ENCODE measurements at places on chromosomes 6 and 20.

GRCh38 chr6:162825597-162825996, 97.8 kb downstream of the PACRG start:
- DNase-seq = no peak

- no peak for DNase-seq
Measured at GRCh38 chr20:24460712-24461111, 8.7 kb upstream of the SYNDIG1 start.

DNA sequence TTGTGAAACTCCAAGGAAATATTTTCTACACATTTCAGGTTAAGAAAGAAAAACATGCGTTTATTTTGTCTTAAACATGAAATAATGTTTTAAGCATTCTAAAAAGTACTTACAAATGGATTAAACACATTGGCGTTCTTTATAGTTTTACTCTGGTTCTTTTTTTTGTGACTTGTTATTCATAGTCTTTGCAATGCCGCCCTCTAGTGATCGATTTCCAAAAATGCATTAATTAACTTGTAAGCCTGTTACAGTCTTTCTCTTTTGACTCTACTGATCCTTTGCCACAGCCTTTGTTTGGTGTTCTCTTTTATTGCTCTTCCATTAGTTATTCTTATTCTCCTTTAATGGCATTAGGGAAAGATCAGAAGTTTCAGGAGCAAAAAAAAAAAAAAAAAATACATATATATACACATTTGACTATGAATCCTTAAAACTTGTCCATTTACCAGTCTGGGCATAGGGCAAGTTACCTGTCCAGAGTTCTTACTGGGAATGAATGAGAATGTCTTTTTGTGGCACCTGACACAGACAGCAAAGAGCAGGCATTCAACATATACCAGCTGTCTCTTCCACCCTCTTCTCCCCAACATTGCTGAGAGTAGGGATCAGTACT, 59.9 kb downstream of the MACROD2 start:
- no peak for DNase-seq

GRCh38 chr6:135380793-135381192, 116.7 kb downstream of the AHI1 start:
- no peak for DNase-seq

DNA sequence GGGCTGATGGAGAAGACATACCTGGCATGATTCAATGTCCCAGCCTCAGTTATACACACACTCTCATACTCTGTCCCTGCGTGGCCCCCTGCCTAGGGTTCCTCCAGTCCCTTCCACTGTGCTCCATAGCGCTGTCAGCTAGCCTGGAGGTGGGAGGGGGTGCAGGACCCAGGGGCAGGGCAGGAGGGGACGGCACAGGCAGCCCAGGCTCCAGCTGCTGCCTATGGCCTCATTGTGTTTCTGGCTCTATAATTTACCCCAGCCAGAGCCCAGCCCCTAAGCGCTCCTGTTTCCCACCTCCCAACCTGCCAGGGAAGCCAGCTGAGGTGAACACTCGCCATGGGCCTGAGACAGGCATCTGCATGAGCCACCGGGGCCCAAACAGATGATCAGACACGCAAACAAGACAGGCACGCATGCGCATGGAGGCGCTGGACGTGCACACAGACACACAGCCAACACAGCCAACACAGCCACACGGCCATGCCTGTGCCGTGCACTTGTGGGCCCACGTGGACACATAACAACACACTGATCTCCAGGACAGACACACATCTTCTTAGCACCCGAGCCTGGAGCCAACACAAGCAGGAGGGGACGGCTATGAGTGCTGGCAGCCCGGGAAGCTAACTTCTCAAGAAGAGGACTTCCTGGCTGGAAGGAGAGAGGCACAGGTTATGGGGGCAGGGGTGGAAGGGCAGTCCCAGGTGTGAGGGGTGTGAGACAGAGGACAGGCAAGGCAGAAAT, 124.9 kb downstream of the GRM4 start:
- no peak for DNase-seq

DNA sequence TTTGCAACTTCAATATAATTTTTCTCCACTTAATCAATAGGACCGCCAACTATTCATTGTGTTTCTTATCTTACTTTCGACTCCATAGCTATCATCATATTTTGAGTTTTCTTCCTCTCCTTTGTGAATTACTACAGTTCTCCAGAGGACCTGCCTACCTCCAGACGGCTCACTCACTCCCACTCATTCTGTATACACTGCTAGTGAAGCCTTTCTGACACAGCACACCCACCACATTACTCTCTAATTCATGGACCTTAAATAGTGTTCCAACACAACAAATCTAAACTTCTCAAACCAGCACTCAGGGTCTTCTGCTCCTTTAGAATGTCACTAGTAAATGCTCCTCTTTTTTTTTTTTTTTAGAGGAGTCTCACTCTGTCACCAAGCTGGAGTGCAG, 23.8 kb downstream of the FKBP5 start:
- DNase-seq = no peak

- DNase-seq = no peak
Measured at GRCh38 chr20:43662943-43663655, 3.8 kb upstream of the MYBL2 start.

DNA sequence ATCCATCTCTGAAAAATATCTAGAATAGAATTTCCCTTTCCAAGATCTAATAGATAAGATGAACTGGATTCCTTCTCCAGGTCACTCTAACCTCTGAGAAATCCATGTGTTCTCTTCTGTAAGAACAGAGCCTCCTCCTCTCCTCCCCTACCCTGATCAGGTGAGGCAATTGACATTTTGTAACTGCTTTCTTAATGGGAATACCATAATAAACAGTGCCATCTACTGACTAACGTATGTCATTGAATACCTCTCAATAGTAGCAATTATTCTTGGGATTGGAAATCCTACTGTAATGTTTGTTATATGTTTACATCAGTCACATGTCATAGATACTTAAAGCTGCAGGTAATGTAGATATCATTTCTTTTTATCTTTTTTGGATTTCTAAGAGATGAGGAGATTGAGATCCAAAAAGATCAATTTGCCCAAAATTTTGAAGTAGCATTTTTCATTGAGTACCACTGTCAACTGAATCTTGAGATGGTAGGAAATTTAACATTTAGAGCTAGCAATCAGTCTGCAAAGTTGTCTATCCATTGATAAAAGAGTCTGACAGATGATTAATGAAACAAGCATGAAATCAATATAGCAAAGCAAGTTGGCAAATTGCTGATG, 365.8 kb upstream of the HSF2 start:
- DNase-seq = no peak

GRCh38 chr6:108665495-108666196, 104.9 kb downstream of the FOXO3 start:
- DNase-seq = no peak

GRCh38 chr20:5737966-5738365, 12.2 kb upstream of the SHLD1 start:
- DNase-seq = no peak

- no peak for DNase-seq
Measured at GRCh38 chr20:39775110-39775509, 813.0 kb downstream of the DHX35 start.

DNA sequence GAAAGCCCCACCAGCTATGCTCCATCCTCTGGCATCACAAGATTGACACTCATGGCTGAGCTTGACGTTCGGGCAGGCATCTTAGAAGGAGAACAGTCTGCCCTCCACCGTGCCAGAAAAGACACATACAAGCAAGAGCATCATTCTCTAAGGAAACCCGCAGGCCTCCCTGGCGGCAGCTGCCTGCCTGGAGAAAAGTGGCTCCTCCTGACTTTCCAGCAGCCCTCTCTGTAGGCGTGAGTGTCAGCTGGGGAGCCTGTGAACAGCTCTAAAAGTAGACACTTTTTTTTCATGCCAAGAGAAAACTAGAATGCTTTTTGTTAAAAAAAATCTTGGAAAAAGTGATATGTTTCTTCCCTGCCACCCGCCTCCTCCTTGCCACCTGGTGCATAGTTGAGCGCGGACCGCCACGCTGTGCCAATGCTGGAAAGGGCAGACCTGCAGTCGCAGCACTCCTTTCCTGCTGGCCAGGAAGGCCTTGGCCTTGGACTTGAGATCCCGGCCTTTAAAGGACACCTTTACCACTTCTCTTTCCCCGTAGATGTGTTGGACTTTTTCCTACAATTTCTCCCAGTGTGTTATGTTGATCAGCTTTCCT, 29.7 kb upstream of the INSM1 start:
- DNase-seq = no peak

DNA sequence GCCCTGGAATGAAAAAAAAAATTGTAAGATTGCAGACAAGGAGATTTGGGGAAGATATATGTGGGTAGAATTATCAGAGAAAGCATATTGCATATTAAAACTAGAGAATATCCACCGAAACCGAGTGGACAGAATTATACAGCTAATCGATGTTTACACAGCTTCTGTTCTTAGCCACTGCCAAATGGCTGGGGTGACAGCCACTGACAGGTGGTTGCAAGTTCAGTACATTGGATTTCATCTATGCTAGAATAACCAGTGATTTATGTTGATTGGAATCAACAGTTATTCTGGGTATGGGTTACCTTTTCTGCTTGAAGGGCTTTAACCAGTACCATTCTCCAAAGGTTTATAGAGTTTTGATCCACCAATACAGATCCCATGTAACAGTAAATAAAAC, 48.4 kb upstream of the THEMIS start:
- no peak for DNase-seq

DNA sequence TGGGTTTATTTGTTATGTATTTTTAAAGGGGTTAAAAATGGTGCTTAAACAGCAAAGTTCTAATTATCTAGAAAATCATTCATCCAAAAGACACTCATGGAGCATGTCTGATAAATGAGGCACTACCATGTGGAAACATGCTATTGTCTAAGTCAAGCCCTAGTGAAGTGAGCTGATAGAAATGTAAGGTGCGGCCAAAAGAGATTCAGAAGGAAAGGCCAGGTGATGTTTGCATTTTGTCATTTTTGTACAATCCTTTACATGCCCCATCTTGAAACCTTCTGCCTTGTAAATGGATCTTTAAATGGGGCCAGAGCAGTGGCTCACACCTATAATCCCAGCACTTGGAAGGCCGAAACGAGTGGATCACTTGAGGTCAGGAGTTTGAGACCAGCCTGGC, 77.3 kb downstream of the PLCG1 start:
- DNase-seq = no peak

DNA sequence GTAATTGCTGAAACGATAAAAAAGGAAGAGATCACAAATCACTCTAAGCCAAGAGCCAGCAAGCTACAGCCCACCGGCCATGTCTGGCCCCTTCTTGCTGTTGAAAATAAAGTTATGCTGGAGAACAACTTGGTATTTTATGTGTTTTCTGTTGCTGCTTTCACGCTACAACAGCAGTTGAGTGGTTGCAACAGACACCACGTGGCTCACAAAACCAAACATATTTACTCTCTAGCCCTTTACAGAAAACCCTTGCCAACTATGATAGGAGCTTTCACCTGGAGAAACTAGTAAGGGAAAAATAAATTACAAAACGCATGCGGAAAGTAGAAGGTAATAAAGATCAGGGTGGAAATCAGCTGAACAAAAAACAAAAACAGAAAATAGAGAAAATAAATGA, 41.1 kb upstream of the SLCO4A1 start:
- DNase-seq = no peak

DNA sequence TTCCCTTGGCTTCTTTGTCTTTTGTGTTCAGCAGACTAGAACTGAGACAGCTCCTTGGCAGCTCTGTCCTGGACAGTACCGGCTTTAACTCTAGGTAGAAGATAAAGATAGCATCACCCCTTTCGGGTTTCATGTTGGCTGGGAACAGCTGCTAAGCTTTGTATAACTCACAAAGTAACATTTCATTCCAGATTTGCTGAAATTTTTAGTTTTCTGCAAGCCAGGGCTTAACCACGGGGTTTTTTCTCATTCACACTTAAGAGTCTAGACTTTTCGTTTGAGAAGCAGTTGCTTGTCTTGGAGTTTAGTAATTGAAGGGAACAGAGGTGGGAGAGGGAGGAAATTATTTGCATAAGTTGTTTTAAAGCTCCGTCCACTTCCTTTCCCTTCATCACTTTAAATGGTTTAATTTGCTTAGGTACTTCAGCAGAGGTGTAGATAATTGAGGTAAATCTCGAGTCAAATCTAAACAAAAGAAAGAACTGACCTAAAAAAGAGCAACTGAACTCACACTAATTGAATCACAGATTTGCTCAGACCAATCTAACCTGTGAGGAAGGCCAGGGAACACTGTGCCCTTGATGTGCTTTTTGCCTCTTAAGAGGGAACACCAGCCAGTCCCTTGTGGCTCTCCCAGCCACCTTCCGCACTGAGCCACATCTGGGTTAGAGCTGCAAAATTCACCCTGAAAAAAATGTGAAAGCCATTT, 48.3 kb downstream of the RREB1 start:
- no peak for DNase-seq

- DNase-seq = no peak
Measured at GRCh38 chr6:134176264-134176975, 124.0 kb upstream of the SLC2A12 start.

DNA sequence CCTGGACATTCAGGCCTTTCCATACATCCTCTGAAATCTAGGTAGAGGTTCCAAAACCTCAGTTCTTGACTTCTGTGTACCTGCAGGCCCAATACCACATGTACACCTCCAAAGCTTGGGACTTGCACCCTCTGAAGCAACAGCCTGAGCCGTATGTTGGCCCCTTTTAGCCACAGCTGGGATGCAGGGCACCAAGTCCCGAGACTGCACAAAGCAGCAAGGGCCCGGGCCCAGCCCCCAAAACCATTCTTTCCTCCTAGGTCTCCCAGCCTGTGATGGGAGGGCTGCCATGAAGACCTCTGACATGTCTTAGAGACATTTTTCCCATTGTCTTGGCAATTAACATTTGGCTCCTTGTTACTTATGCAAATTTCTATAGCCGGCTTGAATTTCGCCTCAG, 107.4 kb upstream of the FRMD1 start:
- DNase-seq = no peak

DNA sequence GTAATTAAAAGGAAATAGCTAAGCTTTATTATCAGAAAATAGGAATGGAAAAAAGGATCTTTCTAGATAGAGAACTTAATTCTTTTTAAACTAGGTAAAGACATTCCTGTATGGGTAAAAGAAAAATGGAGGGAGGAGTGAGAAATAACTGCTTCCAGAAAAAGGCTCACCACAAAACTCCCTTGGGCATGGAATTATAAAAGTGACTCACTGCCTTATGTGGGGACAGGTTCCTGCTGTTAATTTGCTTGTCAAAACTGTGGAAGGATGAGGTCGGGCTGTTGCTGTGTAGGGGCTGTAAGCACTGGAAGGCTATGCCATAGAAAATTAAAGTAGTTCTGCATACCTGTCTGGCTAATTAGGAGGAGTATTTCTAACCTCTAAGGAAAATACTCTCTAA, 158.7 kb downstream of the UBE3D start:
- DNase-seq = no peak

DNA sequence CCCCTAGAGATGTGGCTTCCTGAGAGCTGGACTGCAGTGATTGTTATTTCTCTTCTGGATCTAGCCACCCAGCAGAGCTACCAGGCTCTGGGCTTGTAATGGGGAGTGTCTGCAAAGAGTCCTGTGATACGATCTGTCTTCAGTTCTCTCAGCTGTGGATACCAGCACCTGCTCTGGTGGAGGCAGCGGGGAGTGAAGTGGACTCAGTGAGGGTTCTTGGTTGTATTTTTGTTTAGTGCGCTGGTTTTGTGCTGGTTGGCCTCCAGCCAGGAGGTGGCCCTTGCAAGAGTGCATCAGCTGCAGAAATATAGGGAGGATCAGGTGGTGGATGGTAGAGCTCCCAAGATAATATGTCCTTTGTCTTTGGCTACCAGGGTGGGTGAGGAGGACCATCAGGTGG, 33.7 kb downstream of the PAX1 start:
- DNase-seq = no peak

GRCh38 chr20:59495894-59496510, 108.3 kb upstream of the PHACTR3 start:
- peak; percentile 33 for DNase-seq
